ENCODE measurements at places on chromosomes 1 and 21.
A peak's percentile ranks its signal among the peaks of the same experiment; 100 is the strongest.

DNA sequence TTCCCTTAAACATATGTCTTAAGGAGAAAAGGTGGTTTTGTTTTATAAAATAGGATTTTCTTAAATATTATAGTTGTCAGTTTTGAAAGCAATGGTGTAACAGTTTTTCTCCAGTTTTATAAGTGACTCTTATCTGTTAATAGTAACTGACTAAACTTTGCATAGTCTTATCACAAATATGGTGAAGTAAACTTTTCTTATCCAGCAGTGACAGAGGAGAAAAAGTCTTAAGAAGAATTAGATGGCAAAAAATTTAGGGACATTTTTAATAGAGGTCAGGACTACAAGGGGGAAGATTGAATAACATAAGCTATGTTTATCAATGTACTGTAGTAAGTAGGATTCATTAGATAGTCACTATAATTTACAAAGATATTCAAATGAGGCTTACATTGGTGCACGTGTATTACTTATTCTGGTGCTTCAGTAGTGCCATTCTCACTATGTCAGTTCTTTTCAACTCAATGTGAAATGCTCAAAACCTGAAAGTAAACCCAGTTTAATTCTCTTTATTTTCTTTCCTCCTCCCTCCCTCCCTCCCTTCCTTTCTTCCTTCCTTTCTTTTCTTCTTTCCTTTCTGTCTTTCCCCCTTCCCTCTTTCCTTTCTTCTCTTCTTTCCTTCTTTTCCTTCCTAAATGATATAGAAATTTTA lies 26.1 kb downstream of the F3 start:
- no peak for DNase-seq

DNA sequence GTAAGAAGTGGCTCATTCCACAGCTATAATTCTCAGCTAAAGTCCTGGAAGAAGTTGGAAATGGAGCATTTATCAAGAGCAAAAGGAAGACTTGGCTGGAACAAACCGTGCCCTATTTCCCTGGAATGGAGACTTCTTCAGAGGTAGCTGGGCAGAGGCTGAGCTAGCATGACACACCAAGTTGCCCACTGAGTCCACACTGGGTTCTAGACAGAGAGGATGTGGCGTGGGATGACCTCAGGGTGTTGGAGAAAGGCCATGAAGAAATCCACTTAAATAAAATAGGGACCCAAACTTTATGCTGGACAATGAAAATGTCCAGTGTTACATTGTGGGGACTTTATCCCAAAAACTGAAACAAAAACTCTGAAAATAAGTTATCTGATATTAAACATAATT lies 116.2 kb downstream of the KCNJ6 start:
- no peak for DNase-seq

DNA sequence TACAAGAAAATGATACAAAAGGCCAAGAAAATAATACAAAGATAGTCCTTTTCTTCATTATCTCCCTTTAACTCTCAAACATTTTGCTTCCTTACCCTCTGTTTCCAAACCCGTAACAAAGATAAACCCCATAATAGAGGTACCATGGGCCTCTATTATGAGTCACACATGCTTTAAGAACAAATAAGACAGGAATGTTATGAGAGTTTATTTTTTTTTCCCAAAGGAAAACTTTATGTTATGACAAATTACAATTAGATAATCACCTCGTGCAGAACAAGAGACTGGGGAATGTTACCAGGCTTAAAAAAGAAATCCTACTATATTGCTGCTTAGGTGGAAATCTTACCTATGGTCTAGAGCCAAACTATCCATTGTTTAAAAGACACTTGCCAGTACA lies 272.0 kb downstream of the BRINP3 start:
- DNase-seq: no peak

- DNase-seq: peak; percentile 81
These were observed 8.2 kb upstream of the S100A10 start for GRCh38 chr1:152001631-152002584.

GRCh38 chr1:208557046-208557722 lies 313.0 kb upstream of the PLXNA2 start:
- no peak for DNase-seq

DNA sequence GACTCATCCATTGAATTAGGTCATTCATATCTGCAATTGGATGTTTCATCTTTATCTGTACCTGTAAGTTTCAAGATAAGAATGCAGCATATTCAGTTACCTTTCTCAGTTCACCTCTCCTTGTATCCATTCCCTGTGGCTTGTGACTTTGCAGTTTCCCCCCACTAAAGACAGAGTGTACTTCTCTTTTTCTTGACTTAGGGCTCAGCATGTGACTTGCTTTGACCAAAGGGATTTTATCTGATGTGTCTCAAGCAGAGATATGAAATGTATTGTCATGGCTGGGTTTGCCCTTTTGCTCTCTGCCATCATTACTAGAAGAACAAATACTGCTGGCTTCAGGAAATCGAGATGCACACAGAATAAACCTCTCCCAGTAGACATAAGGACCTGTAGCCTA lies 754.8 kb downstream of the ADGRL2 start:
- peak; percentile 51 for DNase-seq

GRCh38 chr1:192342842-192343241 lies 26.1 kb downstream of the RGS21 start:
- no peak for DNase-seq

- peak; percentile 48 for DNase-seq
These were observed 28.1 kb downstream of the SHISA4 start for GRCh38 chr1:201916649-201917249.

DNA sequence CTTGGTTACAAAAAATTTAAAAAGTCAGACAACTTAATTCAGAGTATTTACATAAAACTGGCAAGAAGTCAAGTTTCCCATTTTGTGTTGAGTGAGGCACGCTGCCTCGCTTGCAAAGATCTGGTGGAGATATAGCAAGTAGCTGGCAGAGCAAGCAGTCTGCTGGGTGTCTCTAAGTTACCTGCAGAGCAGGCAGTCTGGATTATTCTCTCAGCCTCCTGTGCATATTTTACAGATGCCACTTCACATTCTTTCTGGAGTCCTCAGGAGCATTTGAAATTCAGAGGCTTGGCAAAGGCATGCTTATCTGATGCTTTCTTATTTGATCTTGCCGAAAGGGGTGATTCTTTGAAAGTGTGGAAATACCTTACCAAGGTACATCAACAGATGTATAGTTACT lies 640.4 kb upstream of the ADGRL4 start:
- DNase-seq: no peak

- no peak for DNase-seq
These were observed 80.2 kb upstream of the GREM2 start for GRCh38 chr1:240691909-240692705.

DNA sequence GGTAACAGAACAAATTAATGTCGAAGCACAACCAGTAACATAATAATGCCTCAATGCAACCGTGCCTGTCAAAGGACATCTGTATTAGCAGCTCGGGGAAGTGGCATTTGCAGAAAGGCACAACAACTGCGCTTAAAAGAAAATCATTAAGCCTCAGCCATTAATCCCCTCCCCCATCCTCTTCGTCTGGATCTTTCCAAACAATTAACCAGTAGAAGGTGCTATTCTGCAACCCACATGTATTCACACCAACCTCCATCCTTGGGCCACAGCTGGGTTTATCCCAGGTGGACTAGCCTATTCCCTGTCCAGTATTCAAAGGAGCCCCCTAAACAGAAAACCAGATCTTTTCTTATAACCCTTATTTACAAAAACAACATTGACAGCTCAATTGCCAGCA lies 2.6 kb downstream of the RERE start:
- no peak for DNase-seq

DNA sequence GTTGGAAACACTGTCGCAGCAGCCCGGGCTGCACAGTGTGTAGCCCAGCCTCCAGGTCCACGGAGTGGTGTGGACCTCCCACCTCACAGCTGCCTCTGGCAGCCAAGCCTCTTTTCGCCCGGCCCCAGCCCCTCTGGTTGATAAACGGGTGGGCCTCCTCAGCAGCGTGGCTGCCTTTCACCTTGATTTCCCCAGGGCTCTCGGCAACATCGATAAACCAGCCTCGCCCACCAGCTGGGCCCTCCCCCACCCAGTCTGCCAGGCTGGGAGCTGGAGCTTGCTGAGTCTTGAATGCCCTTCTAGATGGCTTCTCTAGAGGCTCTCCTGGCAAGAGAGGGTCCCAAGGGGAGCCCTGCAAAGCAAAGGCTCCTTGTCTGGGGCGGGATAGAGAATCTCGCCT lies 31.0 kb upstream of the LHX4 start:
- DNase-seq: no peak

DNA sequence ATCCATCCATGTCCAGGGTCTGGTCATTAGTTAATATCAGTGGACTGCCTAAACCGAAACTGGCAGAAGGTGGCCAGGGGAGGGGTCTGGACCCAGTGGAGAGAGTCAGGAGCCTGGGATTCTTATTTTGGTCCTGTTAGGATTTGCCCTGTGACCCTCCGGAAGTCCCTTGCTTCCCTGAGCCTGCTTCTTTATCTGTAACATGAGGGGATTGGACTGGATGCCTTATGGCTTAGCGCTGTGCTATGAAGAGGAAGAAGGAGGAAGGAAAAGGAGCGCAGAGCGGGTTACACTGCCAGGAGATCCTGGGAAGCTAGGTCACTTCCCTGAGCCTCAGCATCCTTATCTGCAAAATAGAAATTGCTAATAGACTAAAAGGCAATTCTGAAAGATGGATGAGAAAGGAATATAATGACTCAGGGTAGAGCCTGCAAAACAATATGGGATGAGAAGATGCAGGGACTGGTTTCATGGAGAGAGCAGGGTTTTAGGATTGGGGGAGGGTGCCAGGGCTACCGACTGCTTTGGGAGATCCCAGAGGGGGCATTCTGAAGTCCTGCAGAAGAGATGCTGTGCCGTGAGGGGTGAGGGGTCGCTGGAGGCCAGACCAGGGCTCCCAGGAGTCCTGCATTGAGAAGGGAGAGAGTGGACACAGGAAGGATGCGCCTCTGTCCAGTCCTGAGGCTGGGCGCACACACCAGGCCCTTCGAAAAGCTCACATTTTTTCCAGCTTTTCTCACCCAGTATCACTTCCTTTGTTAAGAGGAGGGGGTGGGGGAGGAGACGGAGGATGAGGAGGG lies 460 bp upstream of the ADORA1 start:
- no peak for DNase-seq

All from hematopoietic multipotent progenitor cell (in vitro differentiated cells).